ENCODE measurements at places on chromosomes 7 and 10. TPM values are rescaled to one million over a fixed set of nuclear protein-coding genes. Genes with fewer than 3 reads are reported as not detected.

DNA sequence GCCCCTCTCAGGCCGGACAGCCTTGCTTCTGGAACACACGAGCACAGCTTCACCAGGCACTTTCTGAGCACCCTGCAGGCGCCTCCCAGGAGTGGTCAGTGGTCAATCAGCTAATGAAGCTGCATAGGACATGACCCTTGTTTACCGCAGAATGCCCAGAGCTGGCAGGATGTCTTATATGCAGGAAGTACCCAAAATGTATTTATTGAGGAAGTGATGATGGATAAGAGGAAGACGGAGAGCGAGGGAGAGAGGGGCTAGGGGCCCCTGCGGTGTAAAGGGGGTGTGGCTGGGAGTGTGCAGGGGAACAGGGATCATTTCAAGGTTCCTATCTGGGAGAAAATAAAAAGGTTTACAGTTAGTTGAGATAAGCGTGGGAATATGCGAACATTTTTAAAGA, 3.3 kb downstream of the CYP2E1 start:
- no peak for DNase-seq

DNA sequence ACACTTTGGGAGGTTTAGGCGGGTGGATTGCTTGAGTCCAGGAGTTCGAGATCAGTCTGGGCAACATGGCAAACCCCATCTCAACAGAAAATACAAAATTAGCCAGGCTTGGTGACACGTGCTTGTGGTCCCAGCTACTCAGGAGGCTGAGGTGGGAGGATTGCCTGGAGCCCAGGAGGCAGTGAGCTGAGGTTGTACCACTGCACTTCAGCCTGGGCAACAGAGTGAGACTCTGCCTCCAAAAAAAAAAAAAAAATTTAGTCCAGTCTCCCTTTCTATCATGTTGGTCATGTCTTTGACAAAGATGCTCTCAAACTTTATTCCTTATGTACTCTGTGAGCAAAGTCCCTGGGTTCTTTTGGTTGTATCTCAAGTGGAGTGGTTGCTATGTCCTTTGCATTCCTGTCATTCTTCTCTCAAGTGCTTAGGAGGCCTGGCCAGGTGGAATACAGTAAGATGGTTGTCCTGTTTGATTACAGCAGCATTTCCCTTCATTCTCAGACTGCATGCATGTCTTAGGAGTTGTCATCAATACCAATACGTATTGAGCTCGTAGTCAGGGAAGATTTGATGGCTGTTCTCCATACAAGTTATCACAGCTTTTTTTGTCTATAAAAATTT, 85.7 kb downstream of the MMRN2 start:
- no peak for DNase-seq

- no peak for DNase-seq
These were observed 9.1 kb upstream of the IDI2 start for GRCh38 chr10:1034758-1035157.

- no peak for DNase-seq
These were observed 64.8 kb upstream of the PAPSS2 start for GRCh38 chr10:87594864-87595263.

ATG9B gene
- total RNA-seq = not detected

Measured in endothelial cell of umbilical vein (primary cell).